Right hindlimb (tissue), 1 donor: ENCODE measurements at places on chromosomes 6 and 20.

DNA sequence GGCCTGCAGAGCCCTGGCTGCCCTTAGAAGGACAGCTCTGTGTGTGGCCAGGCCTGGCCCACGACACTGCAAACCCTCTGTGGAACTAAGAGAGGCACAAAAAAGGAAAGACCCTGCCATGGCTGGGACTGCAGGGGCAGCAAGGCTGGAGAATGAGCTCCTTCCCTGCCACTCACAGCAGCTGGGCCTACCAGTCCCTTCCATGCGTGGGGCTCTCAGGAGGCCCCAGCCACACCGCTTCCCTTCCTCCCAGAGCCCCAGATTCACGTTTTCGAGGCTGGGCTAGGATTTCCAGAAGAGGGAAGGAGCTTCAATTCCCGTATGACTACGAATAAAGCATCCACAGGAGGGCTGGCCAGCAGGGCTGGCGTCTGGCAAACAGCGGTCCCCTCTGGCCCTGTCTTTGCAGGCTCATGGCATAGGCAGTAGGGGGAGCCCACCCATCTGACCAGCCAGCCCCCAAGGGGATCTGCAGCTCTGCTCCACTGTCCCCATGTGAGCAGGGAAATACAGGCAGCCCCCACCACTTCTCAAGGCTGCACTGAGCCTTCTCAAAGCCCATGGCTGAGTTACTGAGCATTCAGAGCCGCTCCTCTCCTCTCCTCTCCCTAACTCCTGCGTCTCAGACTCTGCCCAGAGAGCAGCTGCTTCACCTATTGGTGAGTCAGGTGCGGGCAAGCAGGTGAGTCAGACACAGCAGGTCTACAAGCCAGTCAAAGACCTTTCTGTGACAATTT, 53.1 kb downstream of the NINL start:
- no peak for DNase-seq

DNA sequence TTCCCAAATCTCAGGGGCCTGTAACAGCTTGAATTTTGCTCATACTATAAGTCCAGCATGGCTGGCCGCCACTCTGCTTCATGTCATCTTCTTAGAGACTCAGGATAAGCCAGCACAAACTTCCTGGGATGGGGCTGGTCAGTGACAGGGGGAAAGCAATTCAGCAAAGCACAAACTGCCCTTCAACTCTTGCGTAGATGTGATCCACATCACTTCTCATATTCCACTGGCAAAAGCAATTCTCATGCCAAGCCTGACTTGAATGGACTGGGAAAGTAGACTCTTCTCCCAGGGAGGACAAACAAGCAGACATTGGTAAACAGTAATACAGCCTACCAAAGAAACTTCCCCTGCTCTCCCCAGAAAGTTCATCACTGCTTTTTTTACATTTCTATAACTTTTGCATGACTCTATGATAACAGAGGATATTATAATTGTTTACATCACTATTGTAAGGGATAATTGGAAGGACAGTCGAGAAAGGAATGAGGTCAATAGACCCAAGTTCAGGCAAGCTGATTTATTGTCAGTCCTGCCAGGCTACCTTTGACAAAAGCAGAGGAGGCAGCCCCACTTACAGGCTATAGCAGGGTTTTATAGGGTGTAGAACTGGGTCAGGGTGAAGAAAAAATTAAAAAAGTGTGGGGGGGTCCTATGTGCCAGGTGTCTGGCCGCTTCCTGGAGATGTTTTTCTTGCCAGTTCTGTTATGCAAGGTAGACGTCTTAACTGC, 37.4 kb downstream of the RBM24 start:
- DNase-seq = no peak

- no peak for DNase-seq
Observed at GRCh38 chr6:63804381-63804956, 168.9 kb downstream of the PHF3 start.

GRCh38 chr6:119683671-119684070, 334.1 kb upstream of the MAN1A1 start:
- no peak for DNase-seq

DNA sequence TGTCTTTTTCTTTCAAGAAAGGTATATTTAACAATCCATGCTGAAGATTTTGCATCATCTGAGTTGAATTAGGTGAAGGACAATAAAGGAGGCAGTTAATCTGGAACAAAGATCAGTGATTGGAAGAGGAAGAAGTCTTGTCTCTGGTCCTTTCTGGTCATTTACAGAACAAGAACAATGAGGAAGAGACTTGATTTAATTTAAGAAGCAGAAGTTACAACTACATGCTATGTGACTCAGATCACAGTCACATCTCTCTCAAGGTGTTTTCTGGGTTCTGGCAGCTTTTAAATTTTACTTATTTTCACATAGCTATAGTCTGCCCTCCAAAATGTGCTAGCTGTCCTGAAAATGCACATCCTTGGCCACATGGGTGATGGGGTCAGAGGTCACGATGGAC, 53.5 kb upstream of the DEK start:
- DNase-seq = no peak

- DNase-seq = no peak
Observed at GRCh38 chr6:166905013-166905412, 51.3 kb downstream of the RNASET2 start.

DNA sequence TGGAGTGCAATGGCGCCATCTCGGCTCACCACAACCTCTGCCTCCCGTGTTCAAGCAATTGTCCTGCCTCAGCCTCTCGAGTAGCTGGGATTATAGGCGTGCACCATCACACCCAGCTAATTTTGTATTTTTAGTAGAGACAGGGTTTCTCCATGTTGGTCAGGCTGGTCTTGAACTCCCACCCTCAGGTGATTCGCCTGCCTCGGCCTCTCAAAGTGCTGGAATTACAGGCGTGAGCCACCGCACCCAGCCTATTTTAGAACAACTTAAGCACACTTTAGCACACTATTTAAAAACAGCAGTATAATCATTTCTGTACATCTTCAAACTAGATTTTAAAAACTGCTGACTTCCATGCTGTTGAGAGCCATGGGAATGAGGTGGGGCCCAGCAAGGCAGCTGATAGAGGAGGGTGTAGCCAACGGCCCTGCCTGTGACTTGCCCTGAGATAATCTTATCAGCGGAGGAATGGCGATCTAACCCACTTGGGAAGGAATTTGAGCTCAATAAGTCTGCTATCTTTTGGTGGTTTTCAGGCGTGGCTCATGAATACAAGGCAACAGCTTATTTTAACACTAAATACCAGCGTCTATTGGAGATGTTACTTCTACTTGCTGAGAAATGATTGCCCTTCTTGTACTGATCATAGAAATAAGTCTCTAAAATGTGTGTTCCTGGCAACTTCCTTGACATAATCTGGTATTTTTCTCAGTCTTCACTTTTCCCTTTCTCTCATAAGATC, 12.1 kb downstream of the ZDHHC14 start:
- no peak for DNase-seq

GRCh38 chr6:148648754-148649453, 97.9 kb upstream of the UST start:
- DNase-seq = no peak

DNA sequence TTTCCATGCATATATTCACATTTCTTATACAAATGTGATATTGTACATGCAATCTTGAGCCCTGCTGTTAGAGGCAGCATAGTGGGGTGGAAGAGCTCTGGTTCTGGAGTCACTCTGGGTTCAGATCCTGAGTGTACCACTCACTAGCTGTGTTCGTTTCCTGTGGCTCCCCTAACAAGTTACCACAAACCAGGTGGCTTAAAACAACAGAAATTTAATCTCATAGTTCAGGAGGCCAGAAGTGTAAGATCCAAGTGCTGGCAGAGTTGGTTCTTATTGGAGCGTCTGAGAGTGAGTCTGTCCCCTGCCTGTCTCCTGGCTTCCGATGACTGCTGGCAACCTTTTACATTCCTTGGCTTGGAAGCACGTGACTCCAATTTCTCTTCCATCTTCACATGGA, 115.6 kb downstream of the MAP3K7 start:
- no peak for DNase-seq

- no peak for DNase-seq
Observed at GRCh38 chr6:115091461-115091860, 748.6 kb upstream of the HS3ST5 start.

- DNase-seq = no peak
Observed at GRCh38 chr6:109865968-109866367, 112.1 kb upstream of the GPR6 start.

DNA sequence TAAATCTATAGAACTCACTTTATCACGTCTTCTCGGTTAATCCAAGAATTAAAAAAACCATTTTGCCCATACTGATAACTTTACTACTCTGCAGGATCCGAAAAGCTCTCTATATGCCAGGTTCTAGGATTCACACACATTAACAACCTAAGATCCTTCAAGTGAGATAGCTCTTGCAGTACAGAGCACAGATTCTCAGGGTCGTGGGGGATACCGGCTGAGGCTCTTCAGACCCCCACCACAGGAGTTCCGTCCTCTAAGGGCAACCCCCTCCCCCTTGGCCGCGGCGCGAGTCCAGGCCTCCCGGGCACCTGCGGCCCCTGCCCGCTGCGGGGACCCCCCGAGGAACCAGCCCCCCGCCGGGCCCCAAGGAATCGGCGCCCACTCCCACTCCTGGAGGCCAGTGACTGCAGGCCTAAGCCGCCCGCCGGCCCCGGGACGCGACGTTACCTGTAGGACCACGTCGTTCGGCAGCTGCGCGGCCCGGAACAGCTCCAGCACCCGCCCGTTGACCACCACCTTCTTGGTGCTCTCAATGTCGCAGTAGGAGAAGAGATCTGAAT, 892 bp downstream of the REPS1 start:
- DNase-seq = no peak

DNA sequence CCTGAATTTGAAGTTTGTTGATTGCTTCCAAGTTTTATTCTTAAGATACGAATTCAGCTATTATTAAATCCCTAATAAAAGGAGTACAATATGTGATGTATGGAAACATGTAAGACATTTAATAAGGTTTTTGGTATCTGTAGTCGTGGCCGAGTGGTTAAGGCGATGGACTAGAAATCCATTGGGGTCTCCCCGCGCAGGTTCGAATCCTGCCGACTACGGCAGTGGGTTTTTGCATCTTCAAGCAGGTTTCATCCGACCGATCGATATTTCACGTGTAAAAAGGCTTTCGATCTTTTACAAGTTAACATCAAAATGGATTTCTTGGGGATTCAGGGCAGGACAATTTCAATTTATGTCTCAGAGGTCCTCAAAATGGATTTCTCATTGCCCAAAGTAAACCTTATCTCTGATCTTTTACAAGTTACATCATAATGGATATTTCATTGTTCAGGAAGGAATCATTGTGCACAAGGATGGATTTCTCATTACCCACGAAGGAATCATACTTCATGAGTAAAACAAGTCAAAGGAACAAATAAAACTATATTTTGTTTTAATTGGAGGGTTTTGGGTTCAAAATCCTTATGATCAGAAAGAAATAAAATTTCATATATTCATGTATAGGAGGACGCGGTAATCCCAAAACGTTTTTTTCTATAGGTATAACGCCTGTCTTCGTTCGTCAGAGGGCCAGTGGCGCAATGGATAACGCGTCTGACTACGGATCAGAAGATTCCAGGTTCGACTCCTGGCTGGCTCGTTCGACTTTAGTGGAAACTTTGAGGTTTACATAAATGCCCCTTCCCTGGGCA, 37.3 kb upstream of the BTN3A2 start:
- DNase-seq = peak; percentile 71

DNA sequence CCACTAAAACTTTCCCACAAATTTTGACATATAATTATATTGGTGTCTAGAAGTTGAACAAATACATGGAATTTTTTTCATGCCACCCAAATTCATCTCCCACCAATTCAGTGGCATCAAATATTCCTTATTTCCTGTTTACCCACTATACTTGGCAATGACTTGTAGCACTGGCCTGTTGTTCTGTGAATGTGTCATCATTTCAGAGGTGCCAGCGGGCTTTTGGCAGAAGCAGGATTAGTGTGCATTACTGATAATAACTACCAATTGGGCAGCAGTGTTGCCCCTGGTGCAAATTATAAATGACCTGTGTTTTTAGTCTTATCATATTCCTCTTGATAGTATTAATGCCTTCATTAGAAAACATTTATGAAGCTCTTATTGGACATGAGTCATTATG, 121.3 kb downstream of the TFAP2B start:
- DNase-seq = no peak

- DNase-seq = no peak
Observed at GRCh38 chr6:161228096-161228495, 45.8 kb downstream of the AGPAT4 start.

DNA sequence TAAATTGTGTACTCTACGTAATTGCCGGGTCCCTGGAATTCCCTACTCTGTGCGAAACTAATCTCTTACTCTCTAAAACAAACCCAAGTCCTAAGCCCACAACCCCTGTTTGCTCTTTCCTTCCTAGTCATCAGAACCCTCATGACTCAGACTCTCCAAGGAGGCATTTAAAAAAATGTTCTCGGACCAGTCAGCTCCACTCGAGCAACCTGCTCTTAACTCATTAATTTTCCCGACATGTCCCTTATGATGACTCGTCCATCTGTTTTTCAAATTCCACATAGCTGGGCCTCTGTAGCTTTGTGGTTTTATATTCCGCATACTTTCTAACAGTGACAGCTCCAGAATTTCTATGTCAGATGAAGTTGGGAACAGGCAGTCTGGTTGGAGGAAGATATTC, 2.6 kb upstream of the MUC22 start:
- peak; percentile 21 for DNase-seq

DNA sequence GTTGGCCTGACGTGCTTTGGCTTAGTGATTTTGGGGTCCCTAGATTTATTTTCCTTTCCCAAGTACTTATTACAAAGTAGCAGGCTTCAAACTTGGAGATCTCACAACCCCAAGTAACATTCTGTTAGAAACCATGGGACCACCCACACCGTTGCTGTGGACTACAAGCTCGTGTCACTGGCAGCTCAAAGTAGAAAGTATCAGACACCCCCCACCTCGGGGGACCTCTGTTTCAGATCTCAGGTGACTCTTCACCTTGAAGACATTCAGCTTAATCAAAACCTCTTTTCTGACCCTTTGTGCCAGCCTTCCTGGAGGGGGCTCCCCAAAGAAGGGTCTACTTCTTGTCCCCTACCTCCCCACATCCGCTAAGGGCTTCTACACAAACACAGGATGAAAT, 15.7 kb upstream of the MYT1 start:
- no peak for DNase-seq

DNA sequence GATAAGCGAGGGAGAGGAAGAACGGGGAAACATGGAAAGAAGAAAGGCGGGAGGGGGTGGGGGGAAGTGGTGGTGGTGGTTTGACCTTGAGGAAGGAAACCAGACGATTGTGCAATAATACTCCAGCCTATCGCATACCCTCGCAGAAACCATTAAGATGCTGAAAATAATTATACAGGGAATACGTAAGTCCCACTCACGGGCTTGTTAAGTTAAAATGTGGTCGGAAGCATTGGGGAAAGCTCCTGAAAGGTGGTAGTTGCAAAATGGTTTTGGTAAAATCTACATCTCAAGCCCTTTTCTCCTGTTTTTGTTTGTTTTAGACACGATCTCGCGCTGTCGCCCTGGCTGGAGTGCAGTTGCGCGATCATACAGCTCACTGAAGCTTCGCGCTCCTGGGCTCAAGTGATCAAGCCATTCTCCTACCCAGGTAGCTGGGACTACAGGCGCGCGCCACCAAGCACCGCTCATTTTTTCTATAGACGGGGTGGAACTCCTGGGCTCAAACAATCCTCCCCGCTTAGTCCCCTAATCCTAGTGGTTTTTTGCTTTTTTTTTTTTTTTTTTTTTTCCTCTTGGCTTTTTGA, 128.9 kb upstream of the ZNF184 start:
- DNase-seq = no peak

GRCh38 chr6:163554663-163555062, 140.1 kb downstream of the QKI start:
- no peak for DNase-seq

- no peak for DNase-seq
Observed at GRCh38 chr6:56525974-56526789, 116.5 kb downstream of the DST start.

- DNase-seq = no peak
Observed at GRCh38 chr6:125994670-125995488, 8.5 kb downstream of the TRMT11 start.
